HT-29 (cell line): ENCODE measurements at places on chromosomes 3 and 15.
A peak's percentile ranks its signal among the peaks of the same experiment; 100 is the strongest.

DNA sequence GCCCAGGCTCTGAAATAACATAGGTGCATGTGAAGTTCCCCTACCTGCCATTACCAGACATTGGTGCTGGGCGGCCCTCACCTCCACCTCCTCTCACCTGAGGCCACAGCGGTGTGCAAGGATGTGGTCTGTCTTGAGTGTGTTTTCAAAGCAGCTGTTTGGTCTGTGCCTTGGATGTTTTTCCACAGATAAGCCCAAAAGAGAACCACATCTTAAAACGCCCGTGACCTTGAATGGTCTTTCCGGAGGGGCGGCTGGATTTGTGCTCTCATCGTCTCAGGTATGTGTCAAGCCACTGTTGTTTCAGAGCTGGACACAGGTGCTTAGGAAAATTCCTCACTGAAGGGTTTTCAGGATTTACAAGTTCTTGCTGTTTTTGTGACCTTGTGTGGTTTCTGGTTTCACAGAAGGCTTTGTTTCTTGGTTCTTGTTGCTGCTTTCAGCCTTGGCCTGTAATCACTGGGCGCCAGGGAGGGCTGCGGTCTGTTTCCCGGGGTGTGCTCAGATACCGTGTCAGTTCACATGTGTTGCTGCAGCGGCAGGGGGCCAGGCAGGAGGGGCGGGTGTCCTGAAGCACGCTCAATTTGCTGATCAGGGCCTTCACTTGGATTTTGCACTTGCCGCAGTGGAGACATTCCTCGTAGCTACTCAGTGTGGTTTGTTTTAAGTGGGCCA lies 128.4 kb downstream of the IGF1R start:
- no peak for DNase-seq

DNA sequence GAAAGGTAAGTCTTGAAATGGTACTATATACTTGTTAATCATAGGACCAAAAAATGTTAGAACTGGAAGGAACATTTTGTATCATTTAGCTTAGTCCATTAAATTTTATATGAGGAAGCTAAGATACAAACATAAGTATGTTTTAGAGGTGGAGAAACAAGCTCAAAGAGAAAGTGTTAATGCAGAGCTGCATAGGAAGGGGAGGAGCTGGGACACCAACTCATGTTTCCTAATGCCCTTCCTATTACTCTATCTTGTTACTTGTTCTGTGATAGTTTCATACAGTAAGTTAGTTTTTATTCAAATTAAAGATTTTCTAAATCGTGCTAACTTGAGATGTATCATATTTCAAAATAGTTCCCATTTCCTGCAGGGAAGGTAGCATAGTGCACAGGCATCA lies 7.4 kb downstream of the SLC35A5 start:
- DNase-seq = no peak

DNA sequence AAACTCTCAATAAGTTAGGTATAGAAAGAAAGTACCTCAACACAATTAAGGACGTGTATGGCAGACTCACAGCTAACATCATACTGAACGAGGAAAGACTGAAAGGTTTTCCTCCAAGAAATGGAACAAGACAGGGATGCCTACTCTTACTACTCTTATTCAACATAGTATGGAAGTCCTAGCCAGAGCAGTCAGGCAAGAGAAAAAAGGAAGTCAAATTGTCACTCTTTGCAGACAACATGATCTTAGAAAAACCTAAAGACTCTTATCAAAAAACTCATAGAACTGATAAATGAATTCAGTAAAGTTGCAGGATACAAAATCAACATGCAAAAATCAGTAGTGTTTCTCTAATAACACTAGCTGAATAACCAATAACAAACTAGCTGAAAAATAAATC lies 96.0 kb downstream of the C3orf70 start:
- DNase-seq = no peak

GRCh38 chr3:55204417-55204816 lies 276.6 kb upstream of the LRTM1 start:
- DNase-seq = no peak

DNA sequence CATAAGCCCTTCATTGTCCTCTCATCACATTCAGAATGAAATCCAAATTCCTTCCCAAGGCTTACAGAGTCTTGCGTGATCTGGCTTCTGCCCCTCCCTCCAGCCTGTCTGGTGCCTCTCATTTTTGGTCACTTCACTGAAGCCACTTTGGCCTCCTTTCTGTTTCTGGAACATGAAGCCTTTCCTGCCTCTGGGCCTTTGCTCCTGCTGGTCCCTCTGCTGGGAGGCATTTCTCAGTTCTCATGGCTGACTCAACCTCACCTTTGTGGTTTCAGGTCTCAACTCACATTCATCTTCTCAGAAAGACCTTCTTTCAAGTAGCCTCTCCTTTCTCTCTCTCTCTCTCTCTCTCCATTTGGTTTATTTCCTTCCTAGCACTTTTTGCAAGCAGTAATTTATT lies 43.9 kb upstream of the BHLHE40 start:
- no peak for DNase-seq

- no peak for DNase-seq
These were observed 62.2 kb downstream of the PLCH1 start for GRCh38 chr3:155682426-155683343.

DNA sequence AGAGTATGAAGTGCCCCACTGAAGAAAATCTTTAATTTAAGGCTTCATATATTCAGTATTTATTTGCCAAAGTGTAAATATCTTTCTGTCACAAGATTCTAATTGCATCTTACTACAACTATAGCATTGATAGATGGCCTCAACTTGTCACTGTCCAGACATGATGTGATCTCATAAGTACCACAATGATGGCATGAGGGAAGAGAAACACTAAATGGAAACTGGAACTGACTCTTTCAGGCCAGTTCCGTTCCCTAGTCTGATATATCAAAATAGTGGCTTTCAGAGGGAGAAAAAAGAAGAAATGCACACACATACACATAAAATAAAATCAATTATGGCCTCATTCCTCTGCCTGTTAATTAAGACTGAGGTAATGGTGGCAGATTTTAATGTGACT lies 615.7 kb downstream of the TBL1XR1 start:
- DNase-seq = no peak

GRCh38 chr15:73751899-73752805 lies 999 bp downstream of the INSYN1 start:
- DNase-seq = no peak

GRCh38 chr3:139339219-139339906 lies 4.5 kb upstream of the MRPS22 start:
- no peak for DNase-seq

DNA sequence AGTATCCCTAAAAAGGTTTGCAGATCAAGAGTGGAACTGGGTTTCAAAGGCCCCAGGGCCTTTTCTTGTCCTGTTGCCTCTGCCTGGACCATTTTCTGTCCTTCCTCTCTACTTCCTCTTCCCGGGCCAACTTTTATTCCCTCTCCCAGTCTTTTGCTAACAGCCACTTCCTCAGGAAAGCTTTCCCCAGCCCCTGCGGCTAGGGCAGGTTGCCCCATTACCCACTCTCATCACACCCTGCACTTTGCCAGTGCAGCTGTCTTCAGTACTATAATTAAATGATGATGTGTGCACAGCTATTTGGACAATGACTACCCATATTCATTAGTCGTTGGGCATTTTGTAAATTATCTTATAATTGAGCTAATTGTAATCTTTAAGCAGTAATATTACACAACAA lies 150.5 kb upstream of the THBS1 start:
- DNase-seq = no peak

GRCh38 chr3:52391096-52391495 lies 53.8 kb downstream of the SEMA3G start:
- DNase-seq = no peak

DNA sequence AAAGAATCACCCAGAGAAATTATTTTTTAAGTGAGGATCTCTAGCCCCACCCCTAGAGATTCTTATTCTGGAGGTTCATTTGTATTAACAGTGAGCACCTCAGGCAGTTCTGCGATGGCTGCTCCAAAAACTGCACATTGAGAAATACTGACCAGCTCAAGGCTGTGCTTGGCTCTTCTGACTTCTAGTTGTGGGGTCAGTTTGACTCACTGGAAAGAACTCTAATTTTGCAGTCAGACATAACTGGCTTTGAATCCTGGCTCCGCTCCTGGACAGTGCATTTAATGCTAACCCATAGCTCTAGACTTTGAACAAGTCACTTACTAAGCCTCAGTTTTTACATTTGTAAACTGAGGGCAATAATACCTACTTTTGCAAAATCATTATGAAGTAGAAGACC lies 123.6 kb upstream of the SKOR1 start:
- DNase-seq = no peak

- DNase-seq = no peak
These were observed 396.1 kb downstream of the TUSC7 start for GRCh38 chr3:117105686-117106085.

- DNase-seq = peak; percentile 19
These were observed 405.9 kb downstream of the ROBO1 start for GRCh38 chr3:79361748-79362378.

- DNase-seq = no peak
These were observed 70.2 kb downstream of the EFCAB12 start for GRCh38 chr3:129358177-129358771.

- DNase-seq = peak; percentile 79
These were observed 47.9 kb upstream of the CCDC80 start for GRCh38 chr3:112688819-112689218.

GRCh38 chr15:64095431-64095794 lies 369 bp upstream of the SNX1 start:
- no peak for DNase-seq

- no peak for DNase-seq
These were observed 101.0 kb upstream of the NMNAT3 start for GRCh38 chr3:139778682-139779233.

GRCh38 chr15:69891606-69892005 lies 206.1 kb downstream of the TLE3 start:
- DNase-seq = no peak

DNA sequence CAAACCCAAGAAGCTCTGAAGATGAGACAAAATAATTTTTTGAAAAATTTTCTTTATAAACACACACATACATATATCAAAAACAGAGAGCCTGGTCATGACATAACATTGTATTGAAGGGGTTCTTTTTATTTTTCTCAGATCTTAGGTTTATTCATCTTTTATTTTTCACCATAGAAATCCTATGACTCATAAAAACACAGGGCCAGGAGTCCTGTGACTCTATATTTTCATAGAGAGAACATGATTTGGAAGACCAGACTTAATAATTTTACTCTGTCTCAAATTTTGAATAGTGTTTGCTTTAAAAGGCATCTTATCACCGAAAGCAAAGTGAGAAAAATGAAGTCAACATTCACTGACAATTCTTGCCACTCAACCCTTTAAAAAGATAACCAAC lies 57.7 kb downstream of the SUCNR1 start:
- no peak for DNase-seq

DNA sequence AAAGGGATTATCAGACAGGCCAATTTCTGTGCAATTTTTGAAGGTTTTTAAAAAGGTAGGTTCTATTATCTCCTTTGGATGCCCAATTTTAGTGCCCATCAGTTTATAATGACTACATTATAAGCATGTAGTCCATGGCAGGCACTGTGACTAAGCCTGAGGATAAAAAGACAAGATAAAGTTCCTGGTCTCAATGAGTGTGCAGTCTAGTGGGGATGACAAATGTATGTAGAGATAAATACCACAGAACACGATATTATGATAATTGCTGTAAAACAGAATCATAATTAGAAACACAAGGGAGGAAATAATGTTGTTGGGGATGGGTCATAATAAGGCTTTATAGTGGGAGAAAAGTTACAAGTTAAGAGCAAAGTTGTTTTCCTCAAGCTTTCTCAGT lies 163.1 kb downstream of the ZNF385D start:
- no peak for DNase-seq

DNA sequence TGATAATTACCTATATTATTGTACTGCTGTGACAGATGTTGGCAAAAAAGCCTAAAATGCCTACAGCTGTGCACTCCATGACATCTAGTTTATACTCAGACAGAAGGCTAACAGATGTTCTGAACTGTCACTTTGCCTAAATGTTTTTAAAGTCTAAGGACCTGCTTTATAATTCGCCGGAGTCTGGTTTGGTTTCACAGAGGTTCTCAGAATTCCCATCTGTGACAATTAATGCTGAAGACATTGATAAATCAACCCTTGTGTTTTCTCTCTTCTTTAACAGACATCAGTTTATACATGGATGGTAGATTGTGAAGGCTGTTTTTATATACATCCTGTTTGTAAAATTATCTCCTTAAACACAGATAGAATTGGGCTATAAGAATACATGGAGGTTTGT lies 19.8 kb upstream of the SOX2 start:
- DNase-seq = no peak

- no peak for DNase-seq
These were observed 33.3 kb upstream of the FGD5 start for GRCh38 chr3:14785207-14786155.

DNA sequence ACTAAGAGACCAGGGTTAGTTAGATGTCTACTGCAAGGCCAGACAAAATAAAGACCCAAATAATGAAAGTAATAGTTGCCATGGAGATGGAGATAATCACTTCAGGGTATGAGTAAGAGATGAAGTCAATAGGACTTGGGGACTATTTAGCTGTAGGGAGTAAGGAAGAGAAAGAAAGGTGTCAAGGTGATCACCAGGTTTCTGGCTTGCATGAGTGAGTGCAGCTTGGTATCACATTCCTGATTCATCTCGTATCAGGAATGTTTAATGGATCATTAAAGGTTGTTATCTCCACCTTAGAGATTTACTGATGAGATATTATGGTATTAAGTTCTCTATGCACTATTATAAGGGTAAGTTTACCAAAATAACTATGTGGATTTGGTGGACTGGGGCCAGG lies 357.4 kb upstream of the ATP11B start:
- no peak for DNase-seq

GRCh38 chr3:12135029-12135657 lies 23.6 kb downstream of the TIMP4 start:
- peak; percentile 69 for DNase-seq

DNA sequence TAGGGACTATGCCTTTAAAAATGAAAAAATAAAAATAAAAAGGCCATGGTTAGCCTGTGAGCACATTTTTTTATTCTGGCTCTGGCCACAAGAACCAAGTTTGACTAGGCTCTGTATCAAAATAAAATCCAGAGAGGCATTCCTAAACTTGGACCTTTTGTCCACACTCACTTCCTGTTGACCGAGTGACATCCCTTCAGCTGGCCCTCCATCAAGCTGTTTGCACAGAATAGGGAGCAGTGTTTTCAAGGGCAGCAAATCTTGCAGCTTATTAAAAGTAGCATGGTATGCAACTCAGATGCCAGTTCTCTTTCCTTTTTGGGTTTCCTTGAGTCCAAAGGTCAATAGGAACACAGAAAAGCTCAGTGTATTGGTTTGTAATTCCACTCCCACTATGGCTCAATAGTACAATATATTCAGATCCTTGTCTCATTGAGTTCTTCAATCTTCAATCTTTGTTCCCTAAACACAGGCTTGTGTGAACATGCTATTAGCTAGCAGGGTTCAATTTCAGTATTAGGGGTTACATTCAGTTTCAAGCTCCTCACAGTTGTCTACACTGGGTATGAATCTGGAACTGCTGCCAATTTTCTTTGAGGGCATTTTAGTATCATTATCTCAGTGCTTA lies 244.5 kb downstream of the RBMS3 start:
- DNase-seq = no peak

DNA sequence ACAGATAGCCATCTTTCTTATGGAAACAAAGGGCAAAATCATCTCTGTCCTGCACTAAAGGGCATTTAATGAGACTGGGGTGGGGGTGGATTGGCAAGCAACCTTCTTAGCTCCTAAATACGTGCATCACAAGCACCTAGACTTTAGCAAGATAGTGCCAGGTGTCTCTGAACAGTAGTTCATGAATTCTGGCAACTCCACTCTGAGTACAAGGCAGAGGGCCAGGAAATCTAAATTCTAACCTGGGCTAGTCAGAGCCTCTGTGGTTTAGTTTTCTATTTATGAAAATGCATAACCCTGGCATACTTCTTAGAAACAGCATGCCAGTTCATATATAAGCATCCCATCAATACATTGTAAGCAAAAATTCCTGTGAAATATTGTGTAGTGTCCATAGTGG lies 788.5 kb downstream of the MCTP2 start:
- no peak for DNase-seq
